ENCODE measurements at places on chromosomes 1 and 21.

GRCh38 chr1:172566196-172566997 lies 33.4 kb downstream of the SUCO start:
- DNase-seq, result no peak

GRCh38 chr1:32521165-32521564 lies 18.1 kb upstream of the ZBTB8A start:
- no peak for DNase-seq

DNA sequence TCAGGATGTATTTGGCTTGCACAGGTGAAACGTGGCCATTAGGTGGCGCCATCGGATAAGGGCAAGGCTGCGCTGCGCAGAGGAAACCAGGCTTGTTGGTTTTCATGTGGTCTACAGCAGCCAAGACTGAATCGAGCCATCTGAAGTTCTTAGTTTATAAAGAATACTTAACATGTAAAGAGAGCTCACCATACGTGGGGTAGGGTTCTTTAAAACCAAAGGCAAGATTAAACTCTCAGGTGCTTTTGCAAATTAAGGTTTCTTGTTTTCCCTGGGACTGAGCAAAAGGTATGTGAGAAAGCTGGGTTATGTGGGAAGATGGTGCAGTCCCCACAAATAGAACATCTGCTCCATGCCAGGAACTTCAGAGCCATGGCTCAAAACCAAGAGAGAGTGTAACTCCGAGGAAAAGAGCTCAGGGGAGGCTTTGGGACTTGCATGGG lies 9.3 kb downstream of the MASP2 start:
- peak; percentile 81 for DNase-seq

DNA sequence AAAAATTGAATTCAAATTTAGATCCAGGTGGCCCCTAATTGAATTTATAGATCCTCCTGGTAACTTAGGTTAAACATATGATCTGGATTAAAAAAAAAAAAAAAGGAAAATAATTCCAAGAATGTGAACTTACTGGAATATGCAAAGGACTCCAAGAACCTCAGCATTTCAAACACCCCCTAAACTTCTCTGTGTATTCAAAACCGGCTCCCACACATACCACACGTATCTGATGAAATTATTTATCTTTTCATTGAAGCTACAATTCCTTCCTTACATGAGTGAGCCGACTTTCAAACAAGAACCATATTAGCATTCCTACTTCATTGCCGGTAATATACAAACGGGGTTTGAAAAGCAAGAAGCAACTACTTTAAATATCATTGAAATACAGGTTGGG lies 61.4 kb upstream of the FMN2 start:
- no peak for DNase-seq

DNA sequence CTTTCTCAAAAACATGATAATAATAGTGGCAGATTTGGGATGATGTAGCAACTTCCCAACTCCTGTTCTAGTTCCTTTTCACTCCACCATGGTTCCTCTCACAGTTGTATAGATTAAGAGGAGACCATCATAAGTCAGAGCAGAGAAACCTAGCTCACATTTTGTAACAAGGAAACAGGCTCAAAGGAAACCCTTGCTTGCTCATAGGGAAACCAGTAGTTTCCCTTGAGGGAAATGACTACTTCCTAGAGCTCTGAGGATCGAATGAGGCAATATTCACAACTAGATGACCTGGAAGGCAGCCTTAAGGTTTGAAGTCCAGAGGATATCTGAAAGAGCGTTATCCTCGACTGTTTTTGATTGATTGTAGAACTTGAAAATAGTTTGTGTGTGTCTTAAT lies 76.1 kb upstream of the C8B start:
- no peak for DNase-seq

GRCh38 chr1:66517959-66518358 lies 16.0 kb upstream of the SGIP1 start:
- DNase-seq, result no peak

DNA sequence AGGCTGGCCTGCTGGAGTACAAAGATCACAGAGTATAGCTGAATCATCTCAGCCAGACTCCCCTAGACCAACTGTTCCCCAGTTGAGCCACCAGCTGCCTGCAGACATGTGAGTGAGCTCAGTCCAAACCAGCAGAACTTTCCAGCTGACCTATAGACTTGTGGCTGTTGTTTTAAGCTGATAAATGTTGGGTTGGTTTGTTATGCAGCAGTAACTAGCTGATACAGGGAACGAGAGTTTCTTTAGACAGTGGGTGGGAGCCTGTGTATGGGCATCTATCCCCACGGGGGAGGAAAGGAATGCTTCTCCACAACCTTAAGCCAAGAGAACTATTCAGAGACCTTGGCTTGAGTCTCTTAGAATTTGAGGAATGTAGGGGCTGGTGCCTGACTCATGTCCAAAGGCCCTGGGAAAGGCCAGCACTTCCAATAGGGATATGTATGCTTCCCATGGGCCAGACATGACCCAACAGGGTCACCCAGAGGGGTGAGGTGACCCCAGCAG lies 30.1 kb downstream of the SLC1A7 start:
- DNase-seq, result no peak

DNA sequence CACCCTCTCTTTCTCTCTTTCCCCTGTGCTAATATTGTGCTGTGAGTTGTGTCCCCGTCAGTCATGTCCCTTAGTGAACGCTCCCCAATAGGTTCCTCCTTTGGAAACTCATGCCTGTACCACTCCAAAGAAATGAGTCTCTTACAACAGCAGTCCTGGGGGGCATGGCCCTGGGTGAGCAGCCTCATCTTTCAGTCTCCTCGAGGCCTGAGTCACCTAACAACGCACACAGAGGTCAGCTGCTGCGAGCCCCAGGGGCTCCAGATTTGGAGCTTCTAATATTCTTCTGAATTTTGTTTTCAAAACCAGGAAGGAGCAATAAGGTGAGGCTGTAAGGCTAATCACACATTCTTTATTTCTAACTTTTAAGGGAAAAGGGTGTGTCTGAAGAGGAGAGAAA lies 30.5 kb upstream of the ZBTB8A start:
- DNase-seq, result no peak

DNA sequence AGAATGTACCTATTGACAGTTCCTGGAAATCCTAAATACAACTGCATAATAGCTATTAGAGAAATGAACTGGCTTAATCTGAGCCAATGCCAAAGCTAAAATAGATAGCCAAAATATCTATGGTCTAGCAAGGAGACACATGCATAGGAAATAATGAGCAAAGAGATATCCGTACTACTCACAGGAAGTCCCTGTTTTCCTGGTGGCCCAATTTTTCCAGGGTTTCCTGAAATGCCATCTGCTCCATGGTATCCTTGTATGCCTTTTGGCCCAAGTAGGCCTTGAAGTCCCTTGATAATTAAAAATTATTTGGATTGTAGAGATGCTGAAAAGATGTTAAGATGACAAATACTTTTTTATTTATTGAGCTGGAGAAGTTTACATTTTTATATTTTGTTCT lies 108.4 kb upstream of the ZNHIT6 start:
- DNase-seq, result no peak

GRCh38 chr1:20308569-20308968 lies 17.9 kb downstream of the VWA5B1 start:
- DNase-seq, result peak; percentile 39

GRCh38 chr21:35099310-35099709 lies 50.2 kb upstream of the RUNX1 start:
- DNase-seq, result no peak

DNA sequence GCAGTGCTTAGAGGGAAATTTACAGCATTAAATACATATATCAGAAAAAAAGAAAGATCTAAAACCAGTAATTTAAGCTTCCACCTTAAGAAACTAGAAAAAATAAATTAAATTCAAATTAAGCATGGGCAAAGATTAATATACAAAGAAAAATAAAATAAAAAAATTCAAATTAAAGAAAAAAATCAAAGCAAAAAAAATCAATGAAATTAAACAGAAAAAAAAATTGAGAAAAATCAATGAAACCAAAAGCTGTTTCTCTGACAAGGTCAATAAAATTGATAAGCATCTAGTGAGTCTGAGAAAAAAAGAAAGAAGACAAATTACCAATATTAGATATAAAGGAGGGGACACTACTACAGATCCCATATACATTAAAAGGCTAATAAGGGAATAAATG lies 26.0 kb downstream of the GNG12 start:
- no peak for DNase-seq
